ENCODE measurements at places on chromosomes 13 and 19.

- no peak for DNase-seq
Measured at GRCh38 chr13:99422586-99423220, 78.6 kb upstream of the TM9SF2 start.

GRCh38 chr13:98413796-98414195, 163.1 kb downstream of the STK24 start:
- DNase-seq: no peak

DNA sequence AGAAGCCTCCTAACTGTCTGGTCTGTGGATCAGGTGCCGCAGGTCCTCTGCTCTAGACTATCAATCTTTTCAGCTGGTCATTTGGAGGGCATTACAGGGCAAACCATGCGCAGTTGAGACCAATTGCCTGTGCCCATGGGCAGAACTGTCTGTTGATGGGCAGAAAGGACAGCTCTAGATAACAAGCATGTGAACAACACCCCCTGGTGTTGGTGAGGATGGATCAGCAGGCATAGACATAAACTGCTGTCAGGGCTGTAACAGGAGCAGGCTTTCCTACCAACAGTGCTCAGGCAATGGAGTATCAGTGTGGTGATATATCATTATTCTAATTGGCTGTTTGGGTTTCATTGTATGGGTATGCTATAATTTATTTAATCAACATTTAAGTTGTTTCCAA, 104.7 kb upstream of the KL start:
- DNase-seq: no peak

DNA sequence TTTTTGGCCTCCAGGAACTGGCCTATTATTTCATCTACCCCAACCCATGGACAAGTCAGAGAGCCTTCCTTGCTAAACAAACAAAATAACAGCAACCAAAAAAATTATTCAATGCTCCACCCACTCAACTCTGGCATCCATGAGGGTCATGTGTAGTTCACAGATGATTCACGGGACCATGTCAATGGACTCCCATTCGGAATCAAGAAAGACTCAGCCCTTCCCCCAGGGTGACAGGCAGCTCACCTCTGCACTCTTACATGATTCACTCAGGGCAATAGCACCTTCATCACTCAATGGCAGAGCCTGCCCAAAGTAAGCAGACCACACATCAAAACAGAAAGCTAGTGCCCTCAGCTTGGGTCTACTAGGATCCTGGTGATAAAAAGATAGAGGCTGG, 14.3 kb upstream of the SCEL start:
- DNase-seq: no peak

GRCh38 chr13:103255587-103256301, 189.5 kb upstream of the SLC10A2 start:
- no peak for DNase-seq

DNA sequence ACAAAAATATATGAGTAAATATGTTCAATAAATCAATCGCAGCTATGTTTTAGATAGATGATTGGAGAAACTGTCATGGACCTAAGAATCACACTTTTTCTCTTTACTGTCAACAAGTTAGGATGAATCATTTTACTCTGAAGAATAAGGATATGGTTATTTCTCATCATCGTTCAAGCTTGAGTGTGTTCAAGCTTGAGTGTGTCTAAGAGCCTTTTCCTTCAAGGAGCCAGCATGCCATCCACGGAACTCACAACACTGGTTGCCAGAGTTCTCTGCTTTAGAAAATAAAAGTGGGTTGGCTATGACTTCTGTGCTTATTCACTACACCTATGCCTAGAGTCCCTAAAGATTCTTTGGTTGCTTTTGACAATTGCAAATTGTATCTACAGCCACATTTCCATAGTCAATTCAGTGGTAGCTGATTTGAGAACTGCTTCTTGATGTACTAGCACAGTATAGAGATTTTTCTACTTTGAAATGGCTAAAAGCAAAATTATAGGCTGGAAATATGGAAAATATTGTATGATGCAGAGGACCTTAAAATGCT, 58.1 kb upstream of the SCEL start:
- DNase-seq: no peak

Data from esophagus squamous epithelium (tissue), 5 donors.